ENCODE measurements at places on chromosomes 16 and 17.

DNA sequence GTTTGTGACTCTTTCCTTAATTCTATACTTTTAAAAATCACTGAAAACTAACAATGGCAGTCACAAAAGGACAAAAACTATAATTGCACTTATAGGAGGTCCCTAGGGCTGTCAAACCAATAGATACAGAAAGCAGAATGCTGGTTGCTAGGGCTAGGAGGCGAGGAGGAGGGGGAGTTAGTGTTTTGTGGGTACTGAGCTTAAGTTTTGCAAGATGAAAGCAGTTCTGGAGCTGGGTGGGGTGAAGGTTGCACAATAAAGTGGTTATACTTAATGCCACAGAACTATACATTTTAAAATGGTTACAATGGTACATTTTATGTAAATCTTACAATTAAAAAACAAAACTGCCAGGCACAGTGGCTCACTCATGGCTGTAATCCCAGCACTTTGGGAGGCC, 27.3 kb downstream of the NUBP1 start:
- DNase-seq = no peak

DNA sequence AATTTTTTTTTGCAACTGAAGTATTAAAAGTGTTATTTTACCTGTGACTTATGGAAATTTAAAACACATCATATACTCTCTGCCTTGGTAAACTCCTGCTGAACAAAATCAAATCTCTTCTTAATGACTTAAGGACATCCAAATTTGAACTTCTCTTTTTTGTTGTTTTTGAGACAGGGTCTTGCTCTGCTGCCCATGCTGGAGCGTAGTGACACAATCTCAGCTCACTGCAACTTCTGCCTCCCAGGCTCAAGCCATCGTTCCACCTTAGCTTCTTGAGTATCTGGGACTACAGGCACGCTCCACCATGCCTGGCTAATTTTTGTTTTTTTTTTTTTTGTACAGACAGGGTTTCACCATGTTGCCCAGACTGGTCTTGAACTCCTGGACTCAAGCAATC, 56.1 kb downstream of the SKAP1 start:
- no peak for DNase-seq

DNA sequence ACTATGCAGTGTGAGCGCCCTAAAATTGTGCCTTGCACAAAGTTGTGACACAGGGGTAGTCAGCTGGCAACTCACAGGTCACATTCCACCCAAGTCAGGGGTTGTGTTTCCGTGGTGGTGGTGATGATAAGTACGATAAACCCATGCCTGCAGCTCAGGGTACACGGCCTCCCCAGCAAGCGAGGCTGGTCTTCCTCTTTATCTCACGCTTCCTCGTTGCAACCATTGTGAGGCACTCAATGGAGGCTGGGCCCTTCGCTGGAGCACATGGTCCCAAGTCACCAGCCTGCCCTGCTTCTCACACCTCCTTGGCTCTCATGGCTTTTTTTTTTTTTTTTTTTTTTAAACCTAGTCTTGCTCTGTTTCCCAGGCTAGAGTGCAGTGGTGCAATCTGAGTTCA, 307.5 kb downstream of the CPPED1 start:
- DNase-seq = no peak

DNA sequence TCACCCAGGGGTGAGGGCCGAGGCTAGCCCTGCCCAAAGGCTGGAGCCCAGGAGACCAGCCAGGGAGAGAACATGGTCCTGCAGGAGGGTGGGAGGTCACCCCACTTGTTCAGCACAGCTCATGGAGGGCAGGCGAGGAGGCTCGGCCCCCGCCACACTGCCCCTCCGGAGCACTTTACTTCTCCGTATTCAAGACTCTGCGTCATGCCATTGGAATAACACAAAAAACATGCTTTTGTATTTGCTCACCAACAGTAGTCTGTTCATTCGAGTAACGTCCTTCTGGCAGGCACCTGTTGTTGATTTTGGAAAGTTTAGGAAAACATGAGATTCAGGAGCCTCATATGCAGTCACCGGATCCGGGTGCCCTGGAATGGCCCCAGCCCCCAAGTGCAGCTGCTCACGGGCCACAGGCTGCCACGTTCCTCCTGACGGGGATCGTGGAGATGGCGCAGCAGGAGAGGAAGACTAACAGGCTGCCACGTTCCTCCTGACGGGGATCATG, 81.1 kb upstream of the DNAH17 start:
- no peak for DNase-seq

GRCh38 chr17:80598813-80599545, 54.3 kb downstream of the RPTOR start:
- DNase-seq = no peak

- DNase-seq = peak; percentile 63
These were observed at the start of gene DUSP14 for GRCh38 chr17:37489197-37490001. Gene DUSP14, plus strand, starts transcription at chr17:37489891. Its CDS starts 22,382 bp downstream, at chr17:37512273.

DNA sequence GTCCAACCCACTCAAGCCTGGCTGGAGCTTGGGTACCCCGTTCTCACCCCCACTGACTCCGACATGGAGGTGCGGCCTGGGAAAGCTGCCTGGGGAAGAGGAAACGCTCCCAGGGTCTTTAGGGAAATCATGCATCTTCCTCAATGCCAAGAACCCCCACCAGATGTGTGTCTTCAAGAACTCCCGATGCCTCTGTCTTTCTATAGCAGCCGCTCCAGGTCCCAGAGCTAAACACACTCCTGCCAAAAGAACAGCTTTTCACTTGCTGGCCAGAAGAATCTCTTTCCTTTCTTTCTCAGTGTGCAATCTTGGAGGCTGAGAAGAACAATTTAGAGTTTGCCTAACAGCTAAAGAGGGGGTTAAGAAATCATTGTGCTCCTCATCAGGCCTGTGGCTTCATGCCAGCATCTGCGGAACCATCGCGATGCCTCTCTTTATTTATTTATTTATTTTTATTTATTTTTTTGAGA, 41.1 kb upstream of the MTSS2 start:
- DNase-seq = no peak

DNA sequence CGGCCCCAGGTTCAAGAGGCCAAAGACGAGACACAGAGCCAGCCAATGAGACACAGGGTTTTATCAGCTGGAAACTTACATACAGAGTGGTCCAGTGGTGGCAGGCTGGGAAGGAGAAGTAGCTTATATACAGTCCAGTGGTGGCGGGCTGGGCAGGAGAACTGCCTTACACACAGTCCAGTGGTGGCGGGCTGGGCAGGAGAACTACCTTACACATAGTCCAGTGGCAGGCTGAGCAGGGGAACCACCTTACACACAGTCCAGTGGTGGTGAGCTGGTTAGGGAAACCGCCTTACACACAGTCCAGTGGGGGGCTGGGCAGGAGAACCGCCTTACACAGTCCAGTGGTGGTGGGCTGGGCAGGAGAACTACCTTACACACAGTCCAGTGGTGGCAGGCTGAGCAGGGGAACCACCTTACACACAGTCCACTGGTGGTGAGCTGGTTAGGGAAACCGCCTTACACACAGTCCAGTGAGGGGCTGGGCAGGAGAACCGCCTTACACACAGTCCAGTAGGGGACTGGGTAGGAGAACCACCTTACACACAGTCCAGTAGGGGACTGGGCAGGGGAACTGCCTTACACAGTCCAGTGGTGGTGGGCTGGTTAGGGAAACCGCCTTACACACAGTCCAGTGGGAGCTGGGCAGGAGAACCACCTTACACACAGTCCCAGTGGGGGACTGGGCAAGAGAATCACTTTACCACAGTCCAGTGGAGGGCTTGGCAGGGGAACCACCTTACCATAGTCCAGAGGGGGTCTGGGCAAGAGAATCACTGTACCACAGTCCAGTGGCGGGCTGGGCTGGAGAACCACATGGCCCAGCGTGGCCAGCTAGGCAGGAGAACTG, 90.9 kb downstream of the GAS7 start:
- DNase-seq = no peak

GRCh38 chr17:76390003-76390421, 5.6 kb downstream of the SPHK1 start:
- DNase-seq = no peak

DNA sequence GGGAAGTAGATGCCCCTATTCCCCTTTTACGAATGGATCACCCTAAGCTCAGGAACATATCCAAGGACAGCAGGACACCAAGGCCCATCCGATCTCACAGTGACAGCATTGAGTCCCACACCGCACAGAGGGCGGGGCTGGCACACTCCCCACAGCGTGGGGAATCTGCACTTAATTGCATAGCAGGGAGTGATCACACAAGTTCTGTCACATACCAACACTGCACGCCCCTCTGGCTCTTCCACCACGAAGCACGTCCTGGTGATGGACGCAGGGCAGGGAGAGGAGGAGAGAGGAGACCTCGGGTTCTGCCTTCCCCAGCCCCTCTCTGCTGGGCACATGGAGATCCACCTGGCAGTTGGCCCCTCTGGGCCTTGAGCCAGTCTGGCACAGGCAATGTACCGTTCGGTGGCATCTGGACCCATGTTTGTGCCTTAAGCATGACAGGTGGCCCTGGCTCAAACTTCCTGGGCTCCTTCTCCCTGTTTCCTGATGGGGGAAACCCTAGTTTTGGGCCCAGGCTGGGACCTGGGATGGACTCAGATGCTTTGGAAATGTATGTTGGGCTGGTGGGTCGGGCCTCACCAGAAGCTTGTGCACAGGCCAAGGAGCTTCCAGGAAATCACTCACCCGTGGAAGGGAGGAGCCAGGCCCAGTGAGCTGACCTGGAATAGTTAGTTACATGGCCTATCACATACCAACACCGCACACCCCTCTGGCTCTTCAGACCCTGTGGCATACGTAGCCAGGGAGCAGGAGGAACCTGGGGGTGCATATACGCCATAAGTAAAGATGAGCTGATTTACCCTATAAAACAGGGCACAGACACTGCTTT, 35.1 kb upstream of the CREBBP start:
- DNase-seq = no peak

Measured in DMS79 (cell line).